NCI-H2081 (cell line): ENCODE measurements at places on chromosomes 2 and 18.

DNA sequence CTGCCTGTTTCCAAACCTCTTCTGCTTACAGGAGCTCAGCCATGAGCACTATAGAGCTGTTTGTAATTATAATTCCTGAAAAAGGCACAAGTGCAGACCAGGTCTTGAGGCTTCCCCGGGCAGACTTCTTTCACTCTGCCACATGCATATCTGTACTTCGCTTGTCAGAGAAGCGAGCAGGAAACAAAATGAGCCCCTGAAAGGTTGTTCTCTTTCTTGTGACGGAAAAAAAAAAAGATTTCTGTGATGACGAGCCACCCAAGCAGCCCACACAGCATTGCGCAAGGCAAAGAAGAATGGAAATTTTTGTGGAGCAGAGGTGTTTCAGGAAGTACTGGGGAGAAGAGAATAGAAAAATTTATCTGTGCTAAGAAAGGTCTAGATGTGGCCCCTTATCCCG, 54.0 kb upstream of the LINC00305 start:
- no peak for DNase-seq

- DNase-seq: no peak
These were observed 81.4 kb downstream of the LYPD1 start for GRCh38 chr2:132588576-132588975.

DNA sequence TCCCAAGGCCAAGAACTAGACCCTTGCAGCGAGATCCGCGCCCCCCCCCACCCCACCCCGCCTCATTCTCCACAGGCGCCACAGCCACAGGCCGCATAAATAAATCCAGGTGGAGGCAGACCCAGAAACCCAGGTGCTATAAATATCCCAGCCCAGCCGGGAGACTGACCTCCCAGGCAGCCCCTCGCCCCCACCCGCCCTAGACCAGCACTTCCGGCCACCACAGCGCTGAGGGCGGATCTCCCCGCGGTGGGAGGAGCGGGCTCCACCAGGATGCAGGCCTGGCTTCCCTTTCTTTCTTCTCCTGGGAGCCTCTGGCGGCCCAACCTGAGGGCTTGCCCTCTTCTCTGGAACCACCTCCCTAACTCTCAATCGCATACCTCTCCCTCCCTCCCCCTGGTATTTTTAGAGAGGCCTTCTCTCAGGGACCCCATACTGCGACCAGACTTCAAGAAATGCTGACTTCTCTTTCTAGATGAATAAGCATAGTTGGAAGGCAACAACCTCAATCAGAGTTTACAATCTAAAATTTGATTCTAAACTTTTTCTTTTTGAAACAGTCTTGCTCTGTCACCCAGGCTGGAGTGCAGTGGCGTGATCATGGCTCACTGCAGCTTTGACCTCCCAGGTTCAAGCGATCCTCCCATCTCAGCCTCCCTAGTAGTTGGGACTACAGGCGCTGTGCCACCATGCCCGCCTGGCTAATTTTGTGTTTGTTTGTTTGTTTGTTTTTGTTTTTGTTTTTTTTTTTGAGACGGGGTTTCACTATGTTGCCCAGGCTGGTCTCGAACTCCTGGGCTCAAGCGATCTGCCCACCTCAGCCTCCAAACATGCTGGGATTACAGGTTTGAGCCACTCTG, 55.0 kb downstream of the PKDCC start:
- no peak for DNase-seq

GRCh38 chr2:46471-47345, at the start of gene FAM110C:
FAM110C (minus strand) TSS chr2:46505; CDS start chr2:46385, 120 bp downstream.
- peak; percentile 49 for DNase-seq

DNA sequence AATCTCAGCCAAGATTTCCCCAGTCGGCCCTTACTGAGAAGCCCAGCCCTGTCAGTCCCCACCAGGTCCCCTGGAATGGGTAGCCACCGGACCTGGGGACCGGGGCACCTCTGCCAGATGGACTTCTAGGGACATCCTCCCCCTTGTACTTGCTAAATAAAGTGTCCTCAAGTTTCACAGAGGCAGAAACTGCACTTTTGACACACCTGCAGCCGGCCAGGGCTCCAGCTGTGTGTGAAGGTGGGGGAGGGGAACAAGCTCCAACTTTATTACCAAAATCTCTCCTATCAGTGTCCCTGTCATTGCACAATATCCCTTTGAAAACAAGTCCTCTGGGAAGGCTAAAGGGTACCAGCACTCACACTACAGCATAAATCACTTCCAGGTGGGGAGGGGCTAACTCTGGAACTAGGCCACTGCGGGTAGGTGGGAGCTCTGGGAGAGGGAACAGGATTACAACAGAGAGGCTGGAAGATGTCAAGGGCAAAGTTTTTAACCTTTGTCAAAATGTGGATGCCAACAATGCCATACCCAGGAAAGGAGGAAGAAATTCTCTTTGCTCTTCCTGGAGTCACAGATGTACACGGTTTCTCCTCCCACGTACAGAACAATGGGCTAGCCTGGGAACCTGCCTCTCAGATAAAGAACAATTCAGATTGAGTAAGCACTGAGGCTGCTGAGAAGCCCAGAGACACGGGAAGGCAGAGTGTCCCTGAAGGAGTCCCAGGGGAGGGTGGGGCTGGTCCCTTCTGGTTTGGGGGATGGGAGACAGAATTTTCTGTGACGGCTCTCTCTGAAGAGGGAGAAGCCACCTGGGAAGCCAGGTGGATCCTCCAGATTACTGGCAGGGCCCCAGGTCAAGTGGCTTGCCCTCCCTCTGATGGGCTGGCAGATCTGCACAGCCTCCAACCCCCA, 11.0 kb downstream of the SDC1 start:
- DNase-seq: no peak

GRCh38 chr2:184599054-184599871, 934 bp downstream of the ZNF804A start:
- peak; percentile 34 for DNase-seq

DNA sequence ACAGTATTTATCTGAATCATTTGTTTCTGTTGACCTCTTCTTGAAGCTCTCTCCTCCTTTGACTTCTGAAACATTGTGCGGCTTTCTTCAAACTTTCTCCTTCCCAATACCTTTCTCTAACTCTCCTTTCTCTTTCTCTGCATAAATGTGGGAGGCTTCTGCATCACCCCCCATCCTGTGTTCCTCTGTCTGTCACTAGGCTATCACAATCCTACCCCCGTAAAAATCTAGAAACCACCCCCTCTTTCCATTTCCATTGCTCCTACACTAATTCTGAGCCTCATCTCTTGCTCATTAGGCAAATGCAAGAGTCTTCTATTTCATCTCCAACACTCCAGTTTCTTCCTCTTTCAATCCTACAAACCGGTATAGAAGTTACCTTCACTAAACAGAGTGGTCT, 32.2 kb upstream of the ZNF385B start:
- DNase-seq: no peak
